B cell (primary cell): ENCODE measurements at places on chromosomes 2 and 18. TPM values are rescaled to one million over a fixed set of nuclear protein-coding genes. Genes with fewer than 3 reads are reported as not detected.

DNA sequence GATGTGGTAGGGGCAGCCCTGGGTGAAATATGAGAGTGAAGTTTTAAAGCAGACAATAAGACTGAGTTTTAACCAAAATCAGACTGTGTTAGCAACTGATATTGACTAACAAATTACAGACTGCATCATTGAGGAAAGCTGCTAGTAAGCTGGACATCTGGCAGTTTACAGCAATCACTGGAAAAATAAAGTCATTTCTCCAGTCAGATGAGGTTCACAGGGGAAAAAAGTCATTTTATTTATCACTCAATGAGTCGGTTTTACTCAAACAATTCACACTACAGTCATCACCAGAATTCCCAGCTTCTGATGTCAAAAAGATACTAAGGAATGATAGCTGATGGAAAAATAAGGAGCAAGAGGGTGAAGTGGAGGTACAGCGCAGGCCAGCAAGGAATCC is 10.5 kb upstream of the TMEM177 start:
- H3K27ac ChIP-seq = no peak overlapping the region
- no peak for DNase-seq
- H3K4me1 ChIP-seq = no peaks in the 10 kb centered on the region
- H3K27me3 ChIP-seq = no peaks in the 10 kb centered on the region

GRCh38 chr18:11587846-11588245 is 21.6 kb upstream of the SLC35G4 start:
- no peaks in the 10 kb centered on the region for H3K27me3 ChIP-seq
- no peak overlapping the region for H3K4me3 ChIP-seq
- no peak overlapping the region for H3K27ac ChIP-seq
- DNase-seq = no peak
- no peaks in the 10 kb centered on the region for H3K4me1 ChIP-seq
- no peaks in the 10 kb centered on the region for H3K36me3 ChIP-seq

DNA sequence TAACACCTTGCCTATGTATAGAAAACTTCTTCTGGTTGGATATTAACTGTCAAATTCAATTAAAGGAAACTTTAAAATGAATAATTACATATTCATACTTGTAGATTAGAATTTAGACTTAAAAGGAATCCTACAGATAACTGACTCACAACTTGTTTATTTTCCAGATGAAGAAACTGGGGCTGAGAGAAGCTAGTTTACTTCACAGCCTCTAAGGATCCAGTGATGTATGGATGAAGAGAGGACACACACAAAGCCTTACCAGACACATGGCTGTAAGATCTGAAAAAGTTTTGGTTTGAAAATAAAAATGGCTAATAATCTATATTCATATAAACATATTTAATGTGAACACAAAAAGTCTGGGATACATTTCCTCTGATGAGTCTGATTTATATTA is 72.3 kb downstream of the PRELID3A start:
- H3K4me1 ChIP-seq = no peaks in the 10 kb centered on the region
- no peaks in the 10 kb centered on the region for H3K27me3 ChIP-seq
- H3K36me3 ChIP-seq = no peaks in the 10 kb centered on the region
- no peak overlapping the region for H3K4me3 ChIP-seq
- no peak overlapping the region for H3K27ac ChIP-seq

DNA sequence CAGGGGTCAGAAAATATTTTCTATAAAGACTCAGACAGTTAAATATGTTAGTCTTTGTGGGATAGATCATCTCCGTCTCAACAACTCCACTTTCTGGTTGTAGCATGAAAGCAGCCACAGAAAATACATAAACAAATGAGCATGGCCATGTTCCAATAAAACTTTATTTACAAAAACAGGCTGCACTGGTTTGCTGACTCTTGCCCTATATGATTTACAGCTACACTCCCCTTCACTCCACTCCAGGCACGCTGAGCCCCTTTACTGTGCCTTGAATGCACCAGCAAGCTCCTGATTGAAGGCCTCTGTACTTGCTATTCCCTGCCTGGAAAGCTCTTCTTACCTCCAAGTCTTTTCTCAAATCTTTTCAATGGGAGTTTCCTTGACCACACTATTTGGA is 5.8 kb upstream of the STAMBP start:
- no peak overlapping the region for H3K4me3 ChIP-seq
- H3K4me1 ChIP-seq = peaks cover 8% of the 10 kb centered on the region
- DNase-seq = no peak
- no peaks in the 10 kb centered on the region for H3K36me3 ChIP-seq
- H3K27me3 ChIP-seq = no peaks in the 10 kb centered on the region
- no peak overlapping the region for H3K27ac ChIP-seq

GRCh38 chr2:215401896-215402379 is 33.9 kb downstream of the FN1 start:
- no peaks in the 10 kb centered on the region for H3K36me3 ChIP-seq
- H3K4me1 ChIP-seq = no peaks in the 10 kb centered on the region
- no peak overlapping the region for H3K4me3 ChIP-seq
- no peaks in the 10 kb centered on the region for H3K27me3 ChIP-seq
- H3K27ac ChIP-seq = no peak overlapping the region
- no peak for DNase-seq

- H3K4me3 ChIP-seq = no peak overlapping the region
- H3K4me1 ChIP-seq = no peaks in the 10 kb centered on the region
- no peaks in the 10 kb centered on the region for H3K36me3 ChIP-seq
- H3K27me3 ChIP-seq = no peaks in the 10 kb centered on the region
- DNase-seq = no peak
Measured at GRCh38 chr2:144288438-144288837, 231.5 kb downstream of the ZEB2 start.

- no peak overlapping the region for H3K4me3 ChIP-seq
- H3K27ac ChIP-seq = no peak overlapping the region
- DNase-seq = no peak
- no peaks in the 10 kb centered on the region for H3K4me1 ChIP-seq
- H3K36me3 ChIP-seq = peaks cover 18% of the 10 kb centered on the region
Measured at GRCh38 chr2:151481744-151482143, 72.0 kb downstream of the RIF1 start.

GRCh38 chr2:127041259-127041970 is 65.5 kb downstream of the BIN1 start:
- no peak overlapping the region for H3K4me3 ChIP-seq
- DNase-seq = no peak
- no peaks in the 10 kb centered on the region for H3K27me3 ChIP-seq
- H3K4me1 ChIP-seq = no peaks in the 10 kb centered on the region

DNA sequence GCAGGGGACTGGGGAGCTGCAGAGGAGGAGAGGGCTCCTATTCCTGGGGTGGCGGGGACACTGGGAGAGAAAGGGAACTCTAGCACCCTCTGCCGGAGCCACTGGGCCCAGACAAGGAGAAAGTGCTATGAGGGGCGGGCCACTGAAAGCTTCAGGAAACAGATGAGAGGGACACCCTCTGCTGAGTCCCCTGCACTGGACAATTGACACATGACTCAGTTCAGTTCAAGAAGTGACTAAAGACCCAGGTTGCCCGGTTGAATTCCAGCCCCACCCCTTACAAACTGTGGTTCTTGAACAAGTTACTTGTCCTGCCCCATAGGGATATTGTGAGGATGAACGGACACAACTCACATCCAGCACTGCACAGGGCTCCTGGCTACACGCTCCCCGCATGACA is 5.0 kb downstream of the RUFY4 start:
- no peaks in the 10 kb centered on the region for H3K4me1 ChIP-seq
- H3K27ac ChIP-seq = no peak overlapping the region
- H3K27me3 ChIP-seq = no peaks in the 10 kb centered on the region

The ANKRD30B gene
- not detected in 2 replicates for total RNA-seq

The VWA3B gene
- not detected in 2 replicates for total RNA-seq

The SNX17 gene
- 158 and 162 TPM in 2 replicates for total RNA-seq
